ENCODE measurements at places on chromosomes 2 and 18.

- no peak for DNase-seq
Observed at GRCh38 chr2:151823651-151824050, 4.6 kb downstream of the ARL5A start.

DNA sequence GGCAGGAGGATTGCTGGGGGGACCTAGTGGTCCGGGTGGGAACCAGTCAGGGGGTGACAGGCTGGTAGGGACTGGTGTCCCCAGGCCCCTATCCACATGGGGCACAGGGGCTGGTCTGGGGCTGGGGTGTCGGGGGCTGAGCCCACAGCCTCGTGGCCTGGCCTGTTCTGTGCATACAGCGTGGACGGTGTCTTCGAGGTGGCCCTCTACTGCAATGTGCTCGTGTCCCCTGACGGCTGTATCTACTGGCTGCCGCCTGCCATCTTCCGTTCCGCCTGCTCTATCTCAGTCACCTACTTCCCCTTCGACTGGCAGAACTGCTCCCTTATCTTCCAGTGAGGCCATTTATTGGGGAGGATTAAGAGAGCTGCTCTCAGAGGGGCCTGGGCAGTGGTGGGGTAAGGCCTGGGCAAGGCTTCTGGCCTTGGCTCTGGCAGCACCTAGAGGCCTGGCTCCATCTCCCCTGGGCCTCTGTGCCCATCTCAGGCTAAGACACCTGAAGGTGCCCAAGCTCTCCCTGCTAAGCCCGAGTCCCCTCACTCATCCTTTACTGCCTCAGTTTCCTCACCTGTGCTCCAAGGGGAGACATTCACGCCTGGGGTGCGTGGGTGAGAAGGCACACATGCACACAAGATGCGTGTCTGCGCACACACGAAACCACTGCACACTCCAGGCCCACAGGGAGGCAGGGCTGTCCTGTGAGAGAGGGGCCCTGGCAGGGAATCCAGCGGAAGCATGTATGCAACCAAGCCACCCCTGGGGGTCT, 1.9 kb downstream of the CHRNG start:
- DNase-seq = peak; percentile 15

GRCh38 chr2:240595381-240596079, 9.0 kb downstream of the CAPN10 start:
- peak; percentile 37 for DNase-seq

DNA sequence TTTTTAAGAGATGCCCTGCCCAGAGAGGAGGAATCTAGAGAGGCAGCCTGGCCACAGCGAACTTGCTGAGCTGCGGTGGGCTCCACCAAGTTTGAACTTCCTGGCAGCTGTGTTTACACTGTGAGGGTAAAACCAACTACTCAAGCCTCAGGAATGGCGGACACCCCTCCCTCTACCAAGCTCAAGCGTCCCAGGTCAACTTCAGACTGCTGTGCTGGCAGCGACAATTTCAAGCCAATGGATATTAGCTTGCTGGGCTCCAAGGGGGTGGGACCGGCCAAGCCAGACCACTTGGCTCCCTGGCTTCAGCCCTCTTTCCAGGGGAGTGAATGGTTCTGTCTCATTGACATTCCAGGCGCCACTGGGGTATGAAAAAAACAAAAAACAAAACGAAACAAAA, 289.4 kb downstream of the KCNS3 start:
- DNase-seq = no peak

DNA sequence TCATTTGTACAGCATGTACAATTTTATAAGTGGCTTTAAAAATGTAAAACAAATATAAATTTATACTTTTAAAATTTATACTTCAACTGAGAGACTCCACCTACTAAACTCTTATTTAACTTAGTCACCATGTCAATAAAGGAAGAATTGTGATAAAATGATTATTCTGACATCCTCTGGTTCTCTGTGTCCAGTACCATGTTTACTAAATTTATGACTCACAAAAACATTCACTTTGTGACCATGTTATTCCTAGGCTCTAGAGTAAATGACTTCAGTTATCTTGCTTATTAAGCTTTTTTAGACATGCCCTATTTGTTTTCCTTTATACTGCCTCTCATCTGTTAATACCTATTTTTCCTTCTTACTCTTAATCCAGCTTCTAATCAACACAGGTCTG, 959.6 kb upstream of the SLC39A10 start:
- no peak for DNase-seq

DNA sequence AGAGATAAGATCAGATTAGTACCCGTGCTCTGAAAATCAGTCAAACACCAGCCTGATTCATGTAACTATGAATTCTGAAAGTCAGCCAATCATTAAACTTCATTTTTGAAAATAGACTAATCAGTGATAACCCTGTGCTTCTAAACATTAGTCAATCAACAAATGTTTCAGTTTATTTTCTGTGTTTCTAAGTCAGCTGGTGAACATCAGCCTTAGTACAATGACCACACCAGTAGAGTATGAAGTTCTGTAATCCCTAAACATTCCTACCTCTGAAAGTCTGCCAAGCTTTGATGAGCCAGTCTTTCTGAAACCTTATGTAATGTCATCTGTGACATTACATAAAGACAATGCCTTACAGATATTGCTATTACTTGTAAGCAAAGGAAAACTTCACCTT, 807.4 kb upstream of the CRIM1 start:
- no peak for DNase-seq

- no peak for DNase-seq
Observed at GRCh38 chr2:102975996-102976975, 214.5 kb downstream of the TMEM182 start.

- DNase-seq = no peak
Observed at GRCh38 chr2:44218771-44219170, 50.1 kb downstream of the PPM1B start.

DNA sequence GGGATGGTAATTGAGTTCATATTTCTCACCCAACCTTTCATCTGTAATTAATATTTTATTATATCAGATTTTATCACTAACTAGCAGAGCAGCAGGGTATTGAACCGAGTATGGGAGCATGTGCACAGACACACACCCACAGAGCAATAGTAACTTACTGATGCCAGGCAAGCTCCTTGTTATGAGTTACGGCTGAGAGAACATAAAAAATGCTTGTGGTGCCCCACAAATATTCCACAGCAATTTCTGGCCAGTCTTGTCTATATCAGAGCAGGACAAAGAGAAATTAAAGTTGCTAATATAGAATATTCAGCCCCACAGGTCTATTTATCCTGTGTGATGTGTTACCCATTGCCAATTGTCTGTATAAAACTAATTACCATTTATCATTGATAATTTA, 501.8 kb upstream of the RAB12 start:
- no peak for DNase-seq

GRCh38 chr2:226115102-226115831, 684.4 kb downstream of the IRS1 start:
- DNase-seq = peak; percentile 58

DNA sequence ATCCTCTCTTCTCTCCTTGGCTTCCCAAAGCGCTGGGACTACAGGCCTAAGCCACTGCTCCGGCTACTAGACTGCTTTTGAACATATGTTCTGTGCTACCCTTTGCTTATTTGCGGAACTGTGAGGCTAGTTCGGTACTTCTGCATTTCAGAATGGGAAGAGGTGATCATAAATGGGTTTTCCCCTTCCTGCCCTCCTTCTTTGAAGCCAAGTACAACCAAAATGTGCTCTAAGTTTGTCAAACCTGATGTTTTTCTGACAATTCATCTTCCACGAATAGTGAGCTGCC, 1.7 kb upstream of the ESCO1 start:
- DNase-seq = peak; percentile 72

- DNase-seq = no peak
Observed at GRCh38 chr2:42788882-42789281, 3.5 kb downstream of the HAAO start.

DNA sequence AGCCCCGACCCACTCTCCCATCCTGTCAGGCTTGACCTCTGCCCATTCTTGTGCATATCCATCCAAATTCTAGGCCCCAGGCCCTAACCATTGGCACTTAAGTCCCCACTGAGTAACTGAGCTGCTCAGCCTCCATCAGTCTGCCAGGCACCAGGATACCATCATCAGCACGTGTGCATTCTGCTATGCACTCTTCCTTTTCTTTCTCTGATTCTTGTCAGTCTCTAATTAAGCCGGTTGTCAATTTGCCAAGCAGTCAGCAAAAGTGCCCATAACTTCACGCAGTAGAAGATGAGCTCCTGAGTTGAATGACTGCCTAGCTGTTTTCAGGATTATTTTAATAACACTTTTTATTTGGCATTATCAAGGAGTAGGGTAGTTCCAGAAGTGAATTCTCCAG, 107.2 kb downstream of the FEZ2 start:
- DNase-seq = no peak

- DNase-seq = no peak
Observed at GRCh38 chr2:215548714-215549113, 112.8 kb upstream of the FN1 start.

DNA sequence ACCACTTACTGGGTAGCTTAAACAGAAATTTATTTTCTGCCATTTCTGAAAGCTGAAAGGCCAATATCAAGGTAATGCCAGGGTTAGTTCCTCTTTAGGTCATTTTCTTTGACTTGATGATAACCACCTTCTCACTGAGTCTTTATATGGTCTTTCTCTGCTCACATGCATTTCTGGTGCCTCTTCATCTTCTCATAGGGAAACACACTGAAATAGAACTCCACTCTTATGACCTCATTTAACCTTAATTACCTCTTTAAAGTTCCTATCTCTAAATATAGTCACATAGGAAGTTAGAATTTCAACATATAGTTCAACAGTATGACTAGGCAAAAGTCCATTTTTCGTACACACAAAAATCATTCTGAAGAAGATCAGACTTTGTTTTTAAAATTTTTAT, 616.8 kb upstream of the VRK2 start:
- DNase-seq = peak; percentile 38

DNA sequence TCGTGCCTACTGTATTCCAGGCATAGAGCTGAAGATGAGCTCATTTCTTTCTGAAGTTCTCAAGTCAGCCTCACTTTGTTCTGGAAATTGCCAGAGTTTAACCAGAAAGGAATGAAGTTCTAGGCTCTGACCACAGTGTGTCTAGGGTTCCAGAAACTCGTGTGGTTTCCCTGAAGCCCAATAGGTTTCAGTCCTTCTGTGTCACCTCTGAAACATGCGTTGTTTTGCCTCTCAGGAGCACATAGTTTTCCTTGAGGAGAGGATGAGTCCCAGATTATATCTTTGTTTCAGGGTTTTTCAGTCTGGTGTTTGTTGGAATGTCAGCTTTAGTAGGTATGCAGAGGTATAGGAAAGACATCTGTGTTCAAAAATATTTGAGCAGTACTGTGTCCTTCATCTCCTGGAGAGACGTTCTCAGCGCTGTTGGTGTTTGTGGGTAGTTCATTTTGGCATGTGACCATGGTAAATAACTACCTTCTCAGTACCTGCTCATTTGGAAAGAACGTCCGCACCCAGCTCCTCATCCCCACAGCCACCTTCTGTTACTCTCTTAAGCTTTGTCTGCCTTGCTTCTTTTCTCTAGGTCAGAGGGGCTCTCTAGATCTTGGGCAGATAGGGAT, 56.6 kb downstream of the RALBP1 start:
- no peak for DNase-seq

- DNase-seq = peak; percentile 43
Observed at GRCh38 chr2:207833251-207833751, 63.6 kb upstream of the FZD5 start.

DNA sequence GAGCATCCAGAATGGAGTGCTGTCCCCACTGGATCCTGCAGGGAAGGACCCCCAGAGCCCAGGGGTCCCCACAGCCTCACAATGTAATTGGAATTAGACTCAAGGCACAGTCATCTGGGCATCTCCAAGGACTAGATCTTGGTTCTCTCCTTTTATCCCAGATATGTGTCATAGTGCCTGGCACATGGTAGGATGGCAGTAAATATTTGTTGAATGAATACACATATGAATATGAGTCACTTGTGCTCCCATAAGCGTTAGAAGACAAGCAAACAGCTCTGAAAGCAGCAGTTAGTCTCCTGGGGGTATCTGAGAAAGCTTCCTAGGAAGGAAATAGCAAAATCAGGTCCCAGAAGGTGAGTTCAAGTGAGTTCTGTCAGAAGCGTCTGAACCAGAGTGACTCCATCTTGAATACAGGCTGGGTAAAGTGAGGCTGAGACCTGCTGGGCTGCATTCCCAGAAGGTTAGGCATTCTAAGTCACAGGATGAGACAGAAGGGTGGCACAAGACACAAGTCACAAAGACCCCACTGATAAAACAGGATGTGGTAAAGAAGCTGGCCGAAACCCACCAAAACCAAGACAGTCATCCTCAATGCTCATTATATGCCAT, 234.1 kb upstream of the ID2 start:
- DNase-seq = no peak

GRCh38 chr2:2830576-2830975, 499.5 kb upstream of the MYT1L start:
- no peak for DNase-seq

GRCh38 chr18:63162271-63163014, 157.1 kb downstream of the BCL2 start:
- DNase-seq = peak; percentile 74

DNA sequence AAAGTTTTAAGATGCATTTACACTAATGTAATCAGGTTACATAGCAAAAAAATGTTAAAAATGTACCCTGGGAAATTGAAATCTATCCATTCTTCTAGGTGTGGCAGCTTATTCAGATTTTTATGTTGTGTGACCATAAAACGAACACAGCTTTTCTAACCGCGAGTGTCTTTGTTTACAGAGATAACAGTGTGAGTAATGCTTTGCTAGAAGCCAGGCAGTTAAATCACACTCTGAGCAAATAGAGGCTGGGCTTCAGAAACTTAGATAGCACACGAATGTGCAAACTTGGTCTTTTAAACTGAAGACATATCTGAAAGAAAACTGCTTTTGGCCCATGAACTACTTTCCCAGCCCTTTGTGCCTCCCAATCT, 116.1 kb downstream of the SPTBN1 start:
- DNase-seq = peak; percentile 45

DNA sequence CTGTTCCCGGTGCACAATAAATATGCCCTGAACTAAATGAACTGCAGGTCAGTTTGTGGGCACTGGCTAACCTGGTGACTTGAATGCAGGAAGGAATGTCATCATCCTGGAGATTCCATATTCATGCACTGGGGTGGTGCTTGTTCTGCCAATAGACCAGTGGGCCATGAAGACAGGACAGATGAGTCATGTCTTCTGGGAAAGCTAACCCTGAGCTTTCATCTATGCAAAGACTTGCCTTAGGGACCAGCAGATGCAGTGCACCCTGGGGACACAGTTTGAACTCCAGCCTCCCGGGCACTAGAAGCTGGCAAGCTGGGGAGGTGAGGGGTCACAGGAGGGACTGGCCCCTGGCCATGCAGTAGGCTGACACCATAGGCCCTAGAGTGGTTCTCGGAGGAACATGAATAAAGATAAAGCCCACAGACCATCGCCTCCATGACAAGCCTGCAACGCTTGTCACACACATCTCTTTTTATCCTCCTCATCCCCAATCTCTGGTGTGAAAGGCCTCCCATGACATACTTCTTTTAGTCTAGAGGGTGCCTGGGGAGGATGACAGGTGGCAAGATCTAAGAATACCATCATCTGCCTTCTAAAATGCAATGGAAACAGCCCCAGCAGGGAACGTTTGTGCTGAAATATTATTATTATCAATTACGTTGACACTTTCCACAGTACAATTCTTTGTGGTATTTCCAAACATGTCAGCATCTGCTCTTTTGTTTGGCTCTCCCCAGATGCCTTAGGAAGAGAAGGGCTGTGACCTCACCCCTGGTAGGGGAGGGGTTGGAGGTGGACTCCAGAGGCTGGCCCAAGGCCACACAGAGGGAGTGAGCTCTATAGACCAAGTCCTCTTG, 267.4 kb upstream of the RAB6C start:
- DNase-seq = no peak

Measured in suppressor macrophage treated with lipopolysaccharide for 4 hours (primary cell).